ENCODE measurements at places on chromosomes 4 and X.

DNA sequence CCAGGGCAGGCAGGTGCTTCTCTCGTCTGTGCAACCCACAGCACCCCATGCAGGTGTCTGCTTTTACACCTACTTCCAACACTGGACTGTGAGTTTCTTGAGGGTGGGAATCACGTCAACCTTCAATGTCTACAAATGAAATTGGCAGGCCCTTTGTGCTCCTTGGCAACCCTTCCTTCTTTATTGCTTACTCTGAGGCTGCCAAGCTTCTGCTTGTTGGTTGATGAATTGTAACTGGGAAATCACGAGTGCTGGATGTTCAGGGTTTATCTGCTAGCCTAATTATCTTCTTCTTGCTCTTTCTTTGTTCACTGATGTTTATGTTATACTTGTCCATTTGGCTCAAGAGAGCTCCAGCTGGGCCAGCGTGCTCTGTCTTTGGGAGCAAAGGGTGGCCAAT, 2.5 kb upstream of the DGAT2L6 start:
- no peak for DNase-seq

DNA sequence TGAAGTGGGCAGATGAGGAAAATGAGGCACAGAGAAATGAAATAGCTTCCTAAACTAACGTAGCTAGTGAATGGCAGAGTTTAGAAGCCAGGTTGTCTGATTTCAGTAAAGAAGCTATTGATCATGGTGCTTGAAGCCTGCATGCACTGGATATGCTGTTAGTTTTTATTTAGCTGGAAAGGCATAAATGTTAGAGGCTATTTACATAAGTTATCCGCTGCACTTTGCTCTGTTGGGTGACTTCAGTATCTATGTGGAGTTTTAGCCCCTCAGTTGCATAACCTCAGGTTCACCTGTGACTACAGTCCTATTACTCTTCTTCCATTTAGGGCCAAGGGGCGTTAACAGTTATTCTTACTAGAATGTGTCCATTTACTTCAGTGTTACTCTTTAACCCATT, 522.4 kb upstream of the RPS6KA3 start:
- DNase-seq: peak; percentile 2

DNA sequence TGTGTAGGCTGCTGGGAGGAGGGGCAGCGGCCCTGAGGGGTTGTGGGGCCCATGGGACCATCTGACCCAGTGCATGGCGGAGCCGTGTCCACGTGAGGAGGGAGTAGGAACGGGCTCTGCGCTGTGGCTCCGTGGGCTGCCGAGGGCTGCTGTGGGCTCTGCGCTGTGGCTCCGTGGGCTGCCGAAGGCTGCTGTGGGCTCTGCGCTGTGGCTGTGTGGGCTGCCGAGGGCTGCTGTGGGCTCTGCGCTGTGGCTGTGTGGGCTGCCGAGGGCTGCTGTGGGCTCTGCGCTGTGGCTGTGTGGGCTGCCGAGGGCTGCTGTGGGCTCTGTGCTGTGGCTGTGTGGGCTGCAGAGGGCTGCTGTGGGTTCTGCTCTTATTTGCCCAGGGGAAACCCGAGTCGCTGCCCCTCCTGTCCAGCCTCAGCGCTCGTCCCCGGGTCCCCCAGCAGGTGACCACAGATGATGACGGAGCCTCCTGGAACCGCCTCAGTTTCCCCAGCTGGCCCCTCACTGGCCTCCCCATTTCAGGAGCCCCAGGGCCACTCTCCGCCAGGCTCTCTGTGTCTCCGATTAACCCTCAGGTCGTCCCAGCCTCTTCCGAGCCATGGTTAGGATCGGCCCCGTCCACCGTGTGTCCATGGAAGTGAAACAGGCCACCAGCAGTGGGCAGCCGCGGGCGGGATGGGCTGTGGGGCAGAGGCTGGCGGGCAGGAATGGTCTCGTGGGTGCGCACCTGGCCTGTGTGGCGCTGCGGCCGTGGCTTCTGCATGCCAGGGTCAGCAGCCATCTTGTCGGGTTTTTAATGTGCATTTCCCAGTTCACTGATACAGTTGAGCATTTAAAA, 20.0 kb downstream of the PCGF3 start:
- no peak for DNase-seq

- no peak for DNase-seq
Measured at GRCh38 chr4:112823156-112823555, 186.2 kb downstream of the LARP7 start.

DNA sequence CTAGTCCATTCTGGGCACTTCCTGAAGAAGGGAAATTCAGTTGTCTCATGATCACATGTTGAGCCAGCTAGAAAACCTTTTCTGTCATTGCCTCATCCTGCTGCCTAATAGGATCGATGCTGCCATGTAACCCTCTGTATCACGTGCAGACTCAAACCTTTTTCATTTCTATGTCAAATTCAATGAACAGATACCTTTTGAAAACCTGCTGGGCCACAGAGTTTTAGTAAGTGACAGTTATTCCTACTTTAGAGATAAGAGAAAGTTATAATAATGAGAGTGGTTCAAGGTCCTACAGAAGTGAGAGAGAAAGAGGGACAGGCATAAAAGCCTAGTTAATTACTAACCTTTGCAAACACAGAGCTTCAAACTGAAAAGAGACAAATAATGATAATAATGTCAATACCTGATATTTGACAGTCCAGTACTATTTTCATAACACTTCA, 46.0 kb downstream of the MAOA start:
- peak; percentile 17 for DNase-seq

- DNase-seq: no peak
Measured at GRCh38 chr4:71133491-71133890, 140.0 kb downstream of the DCK start.

- DNase-seq: no peak
Measured at GRCh38 chr4:76449833-76450232, 14.8 kb downstream of the SHROOM3 start.

- peak; percentile 15 for DNase-seq
Measured at GRCh38 chr4:100190643-100191600, 654 bp upstream of the DDIT4L start.

DNA sequence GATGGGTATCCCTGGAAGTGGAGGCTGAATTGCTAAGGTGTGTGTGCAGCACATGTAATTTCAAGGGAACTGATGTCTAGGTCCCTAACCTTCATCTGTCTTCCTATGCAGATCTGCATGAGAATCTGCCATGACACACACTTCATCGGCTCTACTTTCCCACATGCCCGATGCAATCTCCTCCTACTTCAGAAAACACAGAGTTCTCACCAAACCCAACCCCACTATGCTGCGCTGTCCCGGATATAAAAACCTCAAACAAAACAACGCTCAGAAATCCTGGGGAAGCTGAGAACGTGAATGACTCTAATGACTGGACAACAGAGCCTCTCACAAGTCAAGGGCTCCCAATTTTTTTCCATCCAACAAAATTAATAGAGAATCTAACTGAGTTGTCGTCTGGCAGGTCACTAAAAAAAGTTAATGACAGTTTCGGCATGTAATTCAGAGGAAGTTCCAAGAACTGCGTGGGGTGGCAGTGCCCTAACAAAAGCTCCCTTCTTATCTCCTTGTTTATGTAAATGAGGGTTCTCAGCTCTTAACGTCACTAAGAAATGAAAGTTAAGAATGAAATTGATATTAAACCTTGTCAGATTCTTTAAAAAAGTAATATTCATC, 39.0 kb downstream of the STX18 start:
- DNase-seq: no peak

DNA sequence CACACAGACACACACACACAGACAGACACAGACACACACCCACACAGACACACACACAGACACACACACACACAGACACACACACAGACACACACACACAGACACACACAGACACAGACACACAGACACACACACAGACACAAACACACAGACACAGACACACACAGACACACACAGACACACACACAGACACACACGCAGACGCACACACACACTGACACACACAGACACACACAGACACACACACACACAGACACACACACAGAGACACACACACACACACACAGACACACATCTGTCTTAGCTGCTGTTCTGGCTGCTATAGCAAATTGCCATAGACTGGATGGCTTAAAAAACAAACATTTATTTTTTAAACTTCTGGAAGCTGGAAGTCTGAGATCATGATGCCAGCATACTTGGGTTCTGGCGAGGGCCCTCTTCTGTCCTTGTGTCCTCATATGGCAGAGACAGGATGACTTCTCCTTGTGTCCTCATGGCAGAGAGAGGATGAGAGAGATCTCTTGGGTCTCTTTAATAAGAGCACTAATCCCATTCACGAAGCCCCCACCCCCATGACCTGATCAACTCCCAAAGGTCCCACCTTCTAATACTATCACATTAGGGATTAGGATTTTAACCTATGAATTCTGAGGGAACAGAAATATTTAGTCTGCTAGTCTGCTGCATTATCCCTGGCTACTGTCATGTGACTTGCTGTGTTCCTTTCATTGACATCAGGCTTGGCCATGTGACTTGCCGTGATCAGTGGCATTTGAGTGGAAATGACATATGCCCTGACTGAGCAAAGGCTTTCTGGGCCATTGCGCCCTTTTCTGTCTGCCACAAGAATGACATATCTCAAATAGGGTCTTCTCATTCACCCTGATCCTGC, 32.7 kb upstream of the RASGEF1B start:
- DNase-seq: no peak

DNA sequence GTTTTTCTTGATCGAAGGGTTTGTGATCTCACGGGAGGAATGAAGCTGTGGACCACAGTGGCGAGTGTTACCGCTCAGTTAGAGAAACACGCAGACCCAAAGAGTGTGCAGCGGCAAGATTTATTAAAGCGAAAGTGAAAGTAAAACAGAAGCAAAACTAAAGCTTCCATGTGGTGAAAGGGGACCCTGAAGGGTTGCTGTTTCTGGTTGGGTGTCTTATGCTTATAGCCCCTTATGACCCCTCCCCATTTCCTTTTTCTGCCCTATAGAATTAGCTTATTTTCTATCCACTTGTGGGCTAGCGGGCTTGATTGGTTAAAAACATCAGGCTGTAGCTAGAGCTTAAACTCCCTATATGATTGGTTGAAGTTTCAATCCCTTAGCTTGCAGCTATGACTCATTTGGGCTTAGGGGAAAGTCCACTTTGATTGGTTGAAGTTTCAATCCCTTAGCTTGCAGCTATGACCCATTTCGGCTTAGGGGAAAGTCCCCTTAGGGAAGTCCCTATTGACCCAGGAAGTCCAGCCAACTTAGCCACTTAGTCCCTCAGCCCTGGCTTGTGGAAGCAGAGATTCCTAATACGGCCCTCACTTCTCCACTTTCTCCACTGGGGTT, 171.2 kb upstream of the NWD2 start:
- DNase-seq: no peak

GRCh38 chr4:148442832-148443511, 758 bp upstream of the NR3C2 start:
- DNase-seq: no peak

DNA sequence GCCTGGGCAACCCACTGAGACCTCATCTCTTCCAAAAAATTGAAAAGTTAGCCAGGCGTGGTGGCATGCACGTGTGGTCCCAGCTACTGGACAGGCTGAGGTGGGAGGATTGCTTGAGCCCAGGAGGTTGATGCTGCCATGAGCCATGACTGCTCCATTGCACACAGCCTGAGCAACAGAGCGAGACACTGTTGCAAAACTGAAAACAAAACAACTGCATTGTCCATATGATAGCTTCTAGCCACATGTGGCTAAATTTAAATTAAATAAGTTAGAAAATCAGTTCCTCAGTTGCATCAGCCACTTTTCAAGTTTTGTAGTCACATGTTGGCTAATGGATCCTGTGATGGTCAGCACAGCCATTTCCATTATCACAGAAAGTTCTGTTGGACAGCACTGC, 67.9 kb downstream of the GAB1 start:
- no peak for DNase-seq

DNA sequence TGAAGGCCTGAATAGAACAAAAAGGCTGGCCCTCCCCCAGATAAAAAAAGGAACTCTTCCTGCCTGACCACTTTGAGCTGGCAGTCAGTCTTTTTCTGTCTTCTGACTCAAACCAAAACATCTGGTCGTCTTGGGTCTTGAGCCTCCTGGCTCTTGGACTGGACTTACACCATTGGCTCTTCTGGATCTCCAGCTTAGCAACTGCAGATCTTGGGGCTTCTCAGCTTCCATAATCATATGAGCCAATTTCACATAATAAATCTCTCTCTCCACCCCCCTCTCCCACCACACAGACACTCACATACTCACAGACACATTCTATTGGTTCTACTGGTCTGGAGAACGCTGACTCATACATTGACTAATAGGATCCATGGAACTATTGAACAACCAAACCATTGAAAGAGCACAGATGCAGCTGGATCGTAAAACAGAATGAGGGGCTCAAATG, 15.6 kb upstream of the CWH43 start:
- DNase-seq: no peak

DNA sequence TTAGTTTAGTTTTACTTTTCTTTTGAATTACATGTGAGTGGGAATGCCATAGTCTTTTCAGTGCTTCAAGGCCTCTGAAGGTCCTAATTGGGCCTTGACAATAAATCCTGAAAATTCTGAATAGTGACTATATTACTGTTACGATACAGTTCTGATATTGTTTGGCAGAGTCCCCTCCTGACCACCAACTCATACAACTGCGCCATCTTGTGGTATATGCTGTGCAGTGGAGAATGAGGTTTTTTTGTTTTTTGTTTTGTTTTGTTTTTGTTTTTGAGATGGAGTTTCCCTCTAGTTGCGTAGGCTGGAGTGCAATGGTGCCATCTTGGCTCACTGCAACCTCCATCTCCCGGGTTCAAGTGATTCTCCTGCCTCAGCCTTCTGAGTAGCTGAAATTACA, 56.6 kb upstream of the CHRDL1 start:
- no peak for DNase-seq

GRCh38 chr4:139977838-139978609, 176.0 kb downstream of the MAML3 start:
- DNase-seq: no peak

DNA sequence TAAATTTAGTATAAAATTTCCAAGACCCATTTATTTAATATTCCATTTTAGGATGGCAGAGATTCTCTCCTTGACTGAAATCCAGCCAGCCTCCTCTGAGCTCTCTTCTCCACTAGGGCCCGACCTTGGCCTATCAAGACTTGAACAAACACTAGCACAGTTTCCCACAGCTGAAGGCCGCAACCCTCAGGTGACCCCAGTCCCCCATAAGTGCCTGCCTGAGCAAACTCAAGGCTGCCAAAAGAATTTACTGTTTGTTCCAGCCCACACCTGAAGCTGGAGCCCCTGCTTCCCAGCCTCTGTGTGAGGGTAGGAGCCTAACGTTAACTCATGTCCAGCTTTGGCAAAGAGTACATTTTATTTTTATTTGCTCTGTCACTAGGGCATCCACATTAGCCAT, 629.0 kb upstream of the ZFP42 start:
- no peak for DNase-seq

- DNase-seq: peak; percentile 10
Measured at GRCh38 chrX:44874420-44875184, 1.6 kb downstream of the KDM6A start.

- DNase-seq: no peak
Measured at GRCh38 chr4:165602621-165603020, 223.8 kb downstream of the CPE start.

All from Caco-2 (cell line).